ENCODE measurements at places on chromosomes 2 and 18.
A peak's percentile ranks its signal among the peaks of the same experiment; 100 is the strongest.

DNA sequence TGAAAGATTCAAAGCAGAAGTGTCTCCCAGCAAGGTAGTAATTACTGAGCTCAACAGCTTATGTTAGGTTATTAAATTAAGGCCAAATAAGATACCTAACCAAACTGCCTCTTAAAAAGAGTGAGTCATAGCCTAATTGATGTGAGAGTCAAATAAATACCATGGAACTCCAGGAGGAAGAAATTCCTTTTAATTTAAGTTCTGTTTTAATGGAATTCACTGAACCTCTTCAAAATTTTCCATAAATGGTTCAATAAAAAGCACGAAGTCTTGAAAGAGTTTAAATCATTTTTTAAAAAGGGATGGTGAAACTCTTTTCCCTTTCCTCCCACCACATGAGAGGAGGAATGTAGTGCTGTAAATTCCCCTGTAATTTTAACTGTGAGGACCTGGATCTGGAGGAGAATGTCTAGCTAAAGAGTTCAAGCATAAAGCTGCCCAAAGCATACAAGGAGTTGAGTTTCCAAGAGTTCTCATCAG lies 180.8 kb upstream of the MMADHC start:
- peak; percentile 70 for DNase-seq

DNA sequence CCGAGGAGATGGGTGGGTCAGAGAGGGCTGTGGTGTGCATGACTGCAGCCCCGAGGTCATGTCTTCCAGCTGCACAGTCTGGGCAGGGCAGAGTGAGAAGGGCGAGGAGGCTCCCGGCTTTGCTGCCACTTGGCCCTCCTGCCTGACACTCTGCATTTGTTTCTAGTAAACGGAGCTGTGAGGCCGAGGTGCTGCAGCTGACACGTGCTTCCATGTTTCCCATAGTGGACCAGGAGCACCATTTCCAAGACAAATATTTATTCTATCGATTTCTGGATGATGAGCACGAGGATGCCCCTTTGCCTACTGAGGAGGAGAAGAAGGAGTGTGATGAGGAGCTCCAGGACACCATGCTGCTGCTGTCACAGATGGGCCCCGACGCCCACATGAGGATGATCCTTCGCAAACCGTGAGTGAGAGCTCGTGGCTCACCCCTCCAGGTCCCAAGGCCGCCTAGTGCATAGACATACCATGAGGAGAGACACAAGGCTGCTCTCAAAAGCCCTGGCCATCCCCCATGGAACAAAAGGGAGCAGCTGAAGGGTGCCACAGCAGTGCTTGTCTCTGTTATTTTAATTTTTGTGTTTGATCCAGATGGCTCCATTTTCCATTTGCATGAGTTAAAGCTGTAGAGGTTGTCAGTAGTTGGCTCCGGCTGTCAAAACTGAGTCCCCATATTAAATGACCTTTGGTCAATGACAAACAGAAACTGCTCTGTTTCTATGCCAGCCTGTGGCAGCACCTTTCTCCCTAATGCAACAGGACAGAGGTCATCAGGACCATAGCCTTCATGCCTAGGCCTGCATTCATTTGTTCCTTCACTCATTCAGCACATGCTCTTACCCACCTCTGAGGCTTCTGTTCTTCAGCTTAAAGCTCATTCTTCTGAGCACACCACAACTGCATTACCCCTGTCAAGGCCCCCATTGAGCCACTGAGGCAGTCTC lies 108.3 kb upstream of the MAP3K20 start:
- DNase-seq, result no peak

DNA sequence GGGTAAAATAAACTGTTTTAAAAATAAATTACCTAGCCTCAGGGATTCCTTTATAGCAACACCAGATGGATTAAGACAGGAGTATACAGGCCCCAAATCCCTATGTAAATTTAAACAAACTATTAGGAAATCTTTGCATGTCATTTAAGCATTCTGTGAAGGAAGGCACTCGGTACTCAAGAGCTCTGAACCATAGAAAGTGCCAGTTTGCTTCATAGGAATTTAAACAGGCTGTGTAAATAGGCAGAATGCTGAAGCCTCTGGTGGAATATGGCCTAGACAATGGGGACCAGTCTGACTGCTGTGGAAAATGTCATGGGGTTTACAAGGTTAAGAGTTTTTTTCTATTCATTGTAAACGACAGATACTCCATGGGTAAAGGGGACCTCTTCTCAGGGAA lies 377.4 kb downstream of the DLGAP1 start:
- no peak for DNase-seq

DNA sequence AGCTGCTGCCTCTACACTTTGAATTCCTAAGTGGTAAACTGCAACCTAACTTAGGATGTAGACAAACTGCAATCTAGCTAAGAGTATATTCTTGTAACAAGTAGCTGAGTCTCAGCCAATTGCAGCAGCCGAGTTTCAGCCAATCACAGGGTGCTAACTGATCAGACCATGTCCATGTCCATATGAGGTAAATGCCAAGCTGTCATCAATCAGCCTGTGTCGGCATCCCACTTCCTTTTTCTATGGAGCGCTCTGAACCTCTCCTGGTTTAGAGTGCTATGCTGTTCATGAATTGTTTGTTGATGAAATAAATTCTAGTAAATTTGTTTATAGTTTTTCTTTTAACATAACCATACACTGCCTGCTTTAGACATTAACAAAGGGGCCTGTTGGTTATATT lies 408.8 kb downstream of the NBAS start:
- DNase-seq, result no peak

All from M059J (cell line).